ENCODE measurements at places on chromosomes 16 and 17.
A peak's percentile ranks its signal among the peaks of the same experiment; 100 is the strongest.

DNA sequence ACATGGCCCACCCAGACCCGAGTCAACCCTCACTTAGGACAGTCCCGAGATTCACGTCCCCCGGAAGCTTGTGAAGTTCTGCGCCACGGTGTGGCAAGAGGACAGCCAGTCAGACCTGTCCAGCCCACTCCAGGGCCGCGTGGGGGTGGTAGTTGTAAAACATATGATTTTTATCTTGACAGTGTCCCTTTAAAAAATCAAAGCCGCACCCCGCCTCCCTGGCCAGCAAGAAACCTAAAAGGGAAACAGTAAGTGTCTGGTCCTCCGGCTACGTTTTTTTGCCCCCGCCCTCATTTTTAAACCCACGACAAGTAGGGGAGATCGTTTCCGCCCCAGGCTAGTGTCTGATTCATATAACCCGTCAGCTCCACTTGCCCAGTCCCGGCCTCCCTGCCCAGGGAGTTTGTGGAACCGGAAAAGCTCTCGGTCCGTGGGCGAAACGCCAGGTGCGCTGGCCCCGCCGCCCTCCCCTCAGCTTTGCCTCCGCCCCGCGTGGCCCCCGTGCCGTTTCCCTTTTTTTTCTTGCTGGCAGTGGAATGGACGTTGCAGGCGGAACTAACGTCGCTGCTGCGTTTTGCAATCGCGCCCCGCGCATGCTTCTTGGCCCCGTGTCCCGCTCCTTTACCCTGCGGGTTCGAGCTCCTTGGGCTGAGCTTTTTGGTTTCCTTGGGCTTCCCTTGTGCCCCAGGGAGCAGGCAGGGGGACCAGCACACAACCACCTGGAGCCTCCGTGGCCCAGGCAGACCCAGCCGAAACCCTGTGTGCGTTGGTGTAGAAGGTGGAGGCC lies 13.3 kb upstream of the NUDT16L1 start:
- DNase-seq: no peak

GRCh38 chr17:45668316-45668715 lies 115.8 kb upstream of the CRHR1 start:
- DNase-seq: no peak

GRCh38 chr16:77788181-77789084 lies at the start of gene VAT1L:
VAT1L (plus strand) TSS chr16:77788564; CDS start chr16:77788683, 119 bp downstream.
- DNase-seq: no peak

DNA sequence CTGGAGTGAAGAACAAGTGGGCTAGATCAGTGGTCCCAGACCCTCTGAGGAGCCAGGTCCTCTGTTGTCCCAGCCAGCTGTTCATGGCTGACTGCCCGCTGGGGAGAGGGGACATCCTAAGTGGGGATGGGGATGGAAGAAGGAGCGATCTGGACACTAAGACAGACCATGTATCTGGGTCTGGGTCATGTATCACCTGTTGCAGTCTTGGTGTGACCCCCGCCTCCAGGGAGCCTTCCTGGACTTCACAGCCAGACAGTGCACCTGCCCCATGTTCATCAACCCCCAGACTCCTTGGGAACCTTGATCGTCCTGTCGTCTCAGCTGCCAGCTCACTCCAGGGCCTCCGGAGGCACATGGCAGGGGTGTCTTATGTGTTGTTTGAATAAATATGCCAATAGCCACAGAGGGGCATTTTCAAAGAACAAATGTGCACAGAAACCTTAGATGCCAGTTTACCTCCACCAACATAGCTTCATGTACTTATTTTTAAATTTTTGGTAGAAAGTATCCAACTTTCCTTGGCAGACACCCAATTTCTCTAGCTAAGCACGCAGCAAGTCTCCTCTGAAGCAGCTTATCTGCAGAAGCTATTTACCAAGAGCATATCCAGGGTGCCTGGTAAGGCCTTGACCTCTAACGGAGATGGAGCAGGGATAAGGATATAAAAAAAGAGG lies 43.2 kb downstream of the CRISPLD2 start:
- no peak for DNase-seq

- no peak for DNase-seq
These were observed 105.8 kb upstream of the SDK2 start for GRCh38 chr17:73749928-73750605.

DNA sequence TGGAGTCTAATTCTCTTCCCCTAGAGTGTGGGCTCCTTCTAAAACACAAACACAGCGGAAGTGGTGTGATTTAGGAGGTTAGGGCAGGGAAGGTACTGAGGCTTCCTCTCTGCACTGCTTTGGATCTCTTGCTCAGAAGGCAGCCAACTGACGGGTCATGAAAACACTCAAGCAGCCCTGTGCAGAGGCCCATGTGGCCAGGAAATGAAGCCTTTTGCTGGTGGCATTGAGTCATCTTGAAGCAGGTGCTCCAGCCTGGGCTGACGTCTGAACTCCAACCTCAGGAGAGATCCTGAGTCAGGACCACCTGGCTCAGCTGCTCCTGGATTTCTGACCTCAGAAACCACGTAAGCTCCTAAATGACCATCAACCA lies 72.9 kb downstream of the MRM1 start:
- DNase-seq: no peak

DNA sequence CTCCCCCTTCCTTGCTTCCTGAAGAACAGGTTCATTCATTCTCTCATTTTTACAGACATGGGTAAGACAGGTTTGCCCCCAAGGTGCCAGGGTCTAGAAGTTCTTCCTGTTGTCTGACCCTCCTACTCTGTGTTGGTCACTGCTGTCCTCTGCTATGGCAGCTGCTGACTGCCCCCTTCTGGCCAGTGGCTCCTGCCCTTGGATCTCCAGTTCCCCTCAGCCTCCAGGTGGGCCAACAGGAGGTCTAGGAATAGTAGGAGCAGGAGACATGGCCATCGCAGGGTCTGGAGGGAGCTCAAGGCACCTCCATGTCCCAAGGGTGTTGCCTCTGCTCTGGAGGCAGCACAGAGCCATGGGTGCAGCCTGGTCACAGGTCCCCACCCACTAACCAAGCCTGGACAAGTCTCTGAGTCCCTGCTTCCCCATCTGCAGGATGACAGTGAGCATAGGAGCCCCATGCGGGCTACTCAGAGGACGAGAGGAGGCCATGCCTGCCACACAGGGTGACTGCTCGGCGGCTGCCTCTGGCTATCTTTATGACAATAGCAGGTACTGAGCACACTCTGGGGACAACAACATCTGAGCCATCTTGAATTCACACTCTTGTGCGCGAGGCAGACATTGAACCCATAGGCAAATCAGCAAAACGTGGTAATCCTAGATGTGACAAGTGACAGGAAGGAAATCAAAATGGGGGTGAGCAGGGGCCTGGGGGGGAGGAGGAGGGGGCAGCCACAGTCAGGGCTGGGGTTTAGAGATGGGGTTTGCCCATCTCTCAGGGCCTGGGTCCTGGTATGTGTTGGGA lies 27.0 kb upstream of the NXPH3 start:
- DNase-seq: peak; percentile 45

- no peak for DNase-seq
These were observed 105.4 kb downstream of the YPEL2 start for GRCh38 chr17:59436900-59437299.

DNA sequence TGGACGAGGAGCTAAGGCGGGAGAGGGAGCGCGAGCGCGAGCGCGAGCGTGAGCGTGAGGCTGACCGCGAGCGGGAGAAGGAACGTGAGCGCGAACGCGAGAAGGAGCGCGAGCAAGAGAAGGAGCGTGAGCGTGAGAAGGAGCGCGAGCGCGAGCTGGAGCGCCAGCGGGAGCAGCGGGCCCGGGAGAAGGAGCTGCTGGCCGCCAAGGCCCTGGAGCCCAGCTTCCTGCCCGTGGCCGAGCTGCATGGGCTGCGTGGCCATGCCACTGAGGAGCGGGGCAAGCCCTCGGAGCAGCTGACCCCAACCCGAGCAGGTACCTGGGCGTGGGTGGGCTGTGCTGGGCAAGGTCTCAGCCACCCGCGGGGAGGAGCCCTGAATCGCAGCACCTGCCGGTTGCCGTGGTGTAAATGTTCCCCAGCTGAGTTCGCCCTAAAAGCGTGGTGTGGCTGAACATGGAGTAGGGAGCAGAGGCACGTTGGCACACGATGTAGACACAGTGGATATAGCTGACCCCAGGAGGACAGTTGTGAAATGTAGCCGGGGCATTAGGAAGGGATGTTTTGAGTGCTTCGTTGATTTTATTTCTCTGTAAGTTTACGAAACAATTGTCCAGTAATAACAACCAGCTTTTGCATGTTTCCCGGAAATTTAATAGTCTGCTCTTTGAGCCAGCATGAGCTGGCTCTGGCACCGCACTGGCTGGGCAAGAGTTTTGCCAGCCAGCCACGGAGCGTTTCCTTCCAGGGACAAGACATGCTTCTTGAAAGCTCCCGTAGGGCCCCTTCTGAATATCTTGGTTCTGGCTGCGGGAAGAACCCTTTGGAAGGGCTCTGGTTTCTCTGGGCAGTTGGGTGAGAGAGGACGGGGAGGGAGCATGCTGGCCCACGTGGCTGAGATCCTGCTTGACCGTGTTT lies 32.1 kb downstream of the GINS2 start:
- DNase-seq: no peak

DNA sequence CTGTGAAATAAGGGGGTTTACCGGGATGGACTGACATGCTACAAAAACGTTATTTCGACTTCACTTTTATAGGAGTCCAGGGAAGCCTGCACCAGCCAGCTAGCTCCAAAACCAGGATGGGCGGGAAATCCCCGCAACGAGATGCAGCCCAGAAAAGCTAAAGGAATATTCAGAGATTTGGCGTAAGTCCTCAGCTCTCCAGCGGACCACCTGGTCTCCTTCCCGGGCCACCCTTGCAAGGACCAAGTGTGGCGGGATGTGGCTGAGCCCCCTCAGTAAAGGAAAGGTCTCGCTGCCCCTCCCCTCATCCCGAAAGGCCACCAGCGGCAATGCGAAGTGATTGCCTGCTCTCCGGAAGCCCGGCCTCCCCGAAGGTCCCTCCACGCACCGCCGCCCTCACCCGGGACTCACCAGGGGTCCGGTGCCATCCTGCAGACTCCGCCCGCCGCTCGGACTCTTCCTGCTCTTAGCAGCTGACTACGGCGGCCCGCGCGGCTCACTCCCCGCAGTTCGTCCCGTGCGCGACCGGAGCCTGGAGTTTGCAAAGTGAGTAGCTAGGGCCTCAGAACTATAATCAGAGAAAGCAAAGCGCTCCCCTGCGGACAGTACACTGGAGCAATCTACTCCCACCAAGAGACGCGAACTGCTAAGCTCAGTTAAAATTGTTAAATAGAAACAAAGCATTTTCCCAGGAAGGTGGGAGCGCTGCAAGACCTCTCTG lies at the start of gene STX8:
Gene STX8, minus strand, starts transcription at position 440 of the 721 bp plus-strand sequence. Its CDS starts 12 bp downstream, at position 428.
- peak; percentile 78 for DNase-seq
